ENCODE measurements at places on chromosomes 6 and 20.
A peak's percentile ranks its signal among the peaks of the same experiment; 100 is the strongest.

DNA sequence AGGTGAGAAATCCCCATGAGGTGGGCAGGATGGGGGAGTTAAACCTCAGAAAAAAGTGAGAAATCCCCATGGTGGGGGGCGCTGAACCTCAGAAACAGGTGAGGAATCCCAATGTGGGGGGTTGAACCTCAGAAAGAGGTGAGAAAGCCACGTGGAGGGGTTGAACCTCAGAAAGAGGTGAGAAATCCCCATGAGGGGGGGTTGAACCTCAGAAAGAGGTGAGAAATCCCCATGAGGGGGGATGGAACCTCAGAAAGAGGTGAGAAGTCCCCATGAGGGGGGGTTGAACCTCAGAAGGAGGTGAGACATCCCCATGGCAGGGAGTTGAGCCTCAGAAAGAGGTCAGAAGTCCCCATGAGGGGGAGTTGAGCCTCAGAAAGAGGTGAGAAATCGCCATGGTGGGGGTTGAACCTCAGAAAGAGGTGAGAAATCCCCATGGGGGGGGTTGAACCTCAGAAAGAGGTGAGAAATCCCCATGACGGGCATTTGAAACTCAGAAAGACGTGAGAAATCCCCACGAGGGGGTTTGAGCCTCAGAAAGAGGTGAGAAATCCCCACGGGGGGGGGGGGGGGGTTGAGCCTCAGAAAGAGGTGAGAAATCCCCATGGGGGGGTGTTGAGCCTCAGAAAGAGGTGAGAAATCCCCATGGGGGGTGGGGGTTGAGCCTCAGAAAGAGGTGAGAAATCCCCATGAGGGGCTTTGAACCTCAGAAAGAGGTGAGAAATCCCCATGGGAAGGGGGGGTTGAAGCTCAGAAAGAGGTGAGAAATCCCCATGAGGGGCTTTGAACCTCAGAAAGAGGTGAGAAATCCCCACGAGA lies 14.3 kb upstream of the GOPC start:
- no peak for DNase-seq

- DNase-seq, result no peak
These were observed 3.5 kb downstream of the CST3 start for GRCh38 chr20:23634044-23634801.

DNA sequence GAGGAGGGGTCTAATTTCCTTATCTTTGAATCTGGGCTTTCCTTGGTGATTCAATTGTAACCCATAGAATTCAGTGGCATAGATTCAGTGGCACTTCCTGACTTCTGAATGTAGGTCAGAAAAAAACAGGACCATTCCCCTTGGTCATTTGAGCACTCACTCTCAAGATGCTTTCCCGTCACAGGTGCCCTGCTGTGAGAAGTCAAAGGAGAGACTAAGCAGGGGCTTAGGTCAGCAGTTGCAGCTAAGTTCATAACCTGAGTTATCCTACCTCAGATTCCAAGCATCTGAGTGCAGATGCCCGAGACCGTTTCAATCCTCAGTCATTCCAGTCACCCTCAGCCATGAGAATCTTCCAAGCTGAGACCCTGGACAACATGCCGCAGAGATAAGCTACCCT lies 506.6 kb downstream of the FRK start:
- DNase-seq, result no peak

DNA sequence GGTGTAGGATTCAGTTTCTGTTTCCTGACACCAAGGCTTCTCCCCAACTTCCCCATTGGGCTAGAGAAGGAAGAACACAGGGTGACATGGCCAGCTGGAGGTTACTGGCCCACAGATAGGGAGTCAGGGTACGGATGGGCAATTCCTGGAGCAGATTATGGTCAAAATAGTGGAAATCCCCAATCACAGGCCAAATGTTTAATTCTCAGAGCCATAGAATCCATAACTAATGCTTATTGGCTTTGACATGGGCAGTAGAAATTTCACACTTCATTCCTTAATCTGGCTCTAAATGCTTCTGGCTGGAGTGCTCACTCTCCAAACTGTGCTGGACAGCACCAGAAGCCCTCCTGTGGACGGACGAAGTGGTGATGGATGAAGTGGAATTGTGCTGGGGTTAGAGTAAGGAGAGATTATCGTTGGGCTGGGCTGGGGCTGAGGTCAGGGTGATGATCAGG lies 887 bp downstream of the SIGLEC1 start:
- peak; percentile 52 for DNase-seq

- DNase-seq, result no peak
These were observed 44.4 kb downstream of the RNGTT start for GRCh38 chr6:88919032-88919431.

DNA sequence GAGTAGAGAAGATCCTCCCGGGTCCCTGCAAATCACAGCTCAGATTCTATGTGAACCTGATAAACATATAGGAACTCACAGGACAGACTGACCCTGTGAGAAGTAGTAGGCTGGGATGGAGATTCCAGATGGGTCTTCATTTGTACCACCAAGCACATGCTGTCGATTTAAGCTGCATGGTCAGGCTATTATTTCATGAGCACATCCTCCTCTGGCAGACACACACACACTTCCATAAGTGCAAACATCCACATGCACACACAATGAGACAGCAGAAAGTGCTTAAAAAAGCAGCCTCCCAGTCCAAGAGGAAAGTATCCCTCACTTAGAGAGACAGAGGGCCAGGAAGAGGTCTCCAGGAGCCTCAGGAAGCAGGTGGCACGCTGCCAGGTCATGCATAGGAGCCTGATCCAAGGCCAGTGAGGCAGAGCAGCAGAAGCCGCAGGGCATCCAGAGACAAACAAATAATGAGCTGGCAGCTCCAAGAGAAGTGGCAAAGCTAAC lies 131.8 kb downstream of the UNC5CL start:
- DNase-seq, result no peak

DNA sequence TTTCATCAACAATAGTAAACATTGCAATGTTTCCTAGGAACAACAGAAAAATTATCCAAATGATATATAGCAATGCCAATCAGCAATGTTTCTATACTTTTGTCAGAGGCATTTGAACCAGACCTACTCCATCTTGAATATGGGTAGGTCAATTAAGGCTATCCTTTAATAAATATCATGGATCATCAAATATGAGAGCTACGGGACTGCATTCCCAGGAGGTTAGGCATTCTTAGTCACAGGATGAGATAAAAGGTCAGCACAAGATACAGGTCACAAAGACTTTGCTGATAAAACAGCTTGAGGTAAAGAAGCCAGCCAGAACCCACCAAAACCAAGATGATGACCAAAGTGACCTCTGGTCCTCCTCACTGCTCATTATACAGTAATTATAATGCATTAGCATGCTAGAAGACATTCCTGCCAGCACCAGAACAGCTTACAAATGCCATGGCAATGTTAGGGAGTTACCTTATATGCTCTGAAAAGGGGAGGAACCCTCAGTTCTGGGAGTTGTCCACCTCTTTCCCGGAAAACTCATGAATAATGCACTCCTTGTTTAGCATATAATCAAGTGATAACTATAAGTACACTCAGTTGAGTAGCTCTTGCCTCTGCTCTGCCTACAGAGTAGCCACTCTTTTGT lies 8.6 kb upstream of the SERPINB6 start:
- no peak for DNase-seq
